Posterior cingulate gyrus (tissue), 11 donors: ENCODE measurements at places on chromosomes 5 and 9.

DNA sequence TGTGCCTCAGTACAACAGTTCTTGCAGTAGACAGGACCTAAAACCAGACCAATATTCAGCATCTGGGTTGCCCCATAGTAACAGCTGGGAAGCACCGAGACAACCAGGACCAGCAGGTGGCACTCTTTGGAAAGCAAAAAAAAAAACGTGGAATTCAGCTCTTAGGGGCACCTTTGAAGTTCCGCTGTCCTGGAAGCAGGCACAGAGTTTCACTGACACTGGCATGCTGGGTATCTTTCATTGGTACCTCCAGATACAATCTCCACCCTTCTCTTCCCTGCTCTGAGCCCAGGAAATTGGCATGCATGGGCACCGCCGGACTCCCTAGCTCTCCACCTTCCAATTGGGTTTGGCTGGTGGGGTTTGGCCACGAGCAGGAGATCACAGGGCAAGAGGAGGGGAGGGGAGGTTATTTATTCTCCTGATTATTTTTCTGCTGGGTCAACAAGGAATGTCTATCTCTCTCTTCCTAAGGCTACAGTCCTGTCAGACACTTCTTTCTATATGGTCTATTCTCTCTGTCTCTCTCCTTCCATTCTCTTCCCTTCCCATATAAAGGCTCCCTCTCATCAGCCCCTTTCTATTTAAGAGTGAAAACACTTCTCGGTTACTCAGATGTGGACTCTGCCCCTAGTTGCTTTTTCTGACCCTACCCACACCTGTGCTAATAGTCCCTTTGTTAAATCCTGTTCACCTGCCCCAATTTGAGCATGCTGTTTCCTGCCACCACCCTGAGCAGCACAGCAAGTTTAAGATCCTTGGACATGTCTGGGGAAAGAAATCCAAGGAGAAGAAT, 1.9 kb upstream of the IDNK start:
- DNase-seq, result peak; percentile 17

DNA sequence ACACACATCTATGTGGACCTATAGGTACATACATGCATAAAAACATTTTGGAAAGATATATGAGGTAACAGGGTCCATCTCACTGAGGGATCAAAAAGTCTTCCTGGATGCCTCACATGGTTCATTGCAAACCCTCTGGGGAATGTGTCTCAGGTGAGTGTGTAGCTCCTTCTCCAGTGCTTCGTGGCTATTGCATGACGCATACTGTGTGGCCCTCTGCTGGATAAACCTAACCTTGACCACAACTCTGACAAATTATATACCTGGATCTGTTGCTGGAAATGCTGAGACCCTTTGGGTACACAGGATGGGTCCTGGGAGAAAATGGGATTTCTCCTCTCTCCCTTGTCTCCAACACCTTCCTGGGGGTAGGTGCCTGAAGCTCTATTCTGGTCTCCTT, 91.9 kb downstream of the JAKMIP2 start:
- no peak for DNase-seq

DNA sequence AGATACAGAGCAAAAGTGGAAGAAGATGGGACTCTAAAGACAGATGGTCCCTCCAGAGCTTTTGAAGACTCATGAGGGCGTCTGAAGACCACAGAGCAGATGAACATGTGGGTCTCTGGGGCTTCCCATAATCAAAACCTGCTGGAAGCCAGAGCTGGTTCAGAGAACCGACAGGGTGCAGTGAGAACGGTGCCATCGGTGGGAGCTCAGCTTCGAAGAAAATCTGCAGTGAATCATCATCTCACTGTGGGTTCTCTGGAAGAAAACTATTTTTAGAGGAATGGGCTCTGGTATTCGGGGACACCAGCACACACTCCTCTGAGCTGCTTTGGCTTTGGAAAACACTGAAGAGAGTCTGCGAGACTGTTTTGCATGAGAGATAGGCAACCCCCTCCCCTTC, 222.4 kb upstream of the PANK3 start:
- no peak for DNase-seq

GRCh38 chr9:95116808-95117204, 200.7 kb downstream of the FANCC start:
- no peak for DNase-seq

DNA sequence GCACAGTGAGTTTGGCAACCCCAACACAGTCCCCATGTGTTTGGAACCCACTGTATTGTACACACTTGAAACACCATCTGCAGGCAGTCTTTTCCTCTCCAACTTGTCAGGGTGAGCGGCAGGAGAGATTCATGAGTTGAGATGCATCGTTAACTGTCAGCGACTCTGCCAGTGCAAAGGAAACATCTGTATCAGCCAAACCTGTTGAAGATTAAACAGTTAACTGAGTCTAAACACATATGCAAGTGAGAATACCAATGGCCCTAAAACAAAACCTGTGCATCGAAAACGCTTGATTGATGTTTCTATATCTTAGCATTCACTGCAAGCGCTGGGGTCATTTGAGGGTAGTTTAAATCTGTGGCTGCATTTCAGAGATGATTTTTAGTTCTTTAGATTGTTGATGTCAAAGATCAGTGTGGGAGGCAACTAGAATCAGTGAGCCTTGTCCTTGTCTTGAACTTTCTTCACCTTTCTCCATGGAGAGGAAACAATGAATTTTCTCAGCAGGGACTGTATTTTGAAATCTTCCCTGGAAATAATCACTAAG, 41.3 kb upstream of the PAM start:
- DNase-seq, result no peak

GRCh38 chr5:80172067-80172695, 83.7 kb downstream of the SERINC5 start:
- DNase-seq, result no peak

DNA sequence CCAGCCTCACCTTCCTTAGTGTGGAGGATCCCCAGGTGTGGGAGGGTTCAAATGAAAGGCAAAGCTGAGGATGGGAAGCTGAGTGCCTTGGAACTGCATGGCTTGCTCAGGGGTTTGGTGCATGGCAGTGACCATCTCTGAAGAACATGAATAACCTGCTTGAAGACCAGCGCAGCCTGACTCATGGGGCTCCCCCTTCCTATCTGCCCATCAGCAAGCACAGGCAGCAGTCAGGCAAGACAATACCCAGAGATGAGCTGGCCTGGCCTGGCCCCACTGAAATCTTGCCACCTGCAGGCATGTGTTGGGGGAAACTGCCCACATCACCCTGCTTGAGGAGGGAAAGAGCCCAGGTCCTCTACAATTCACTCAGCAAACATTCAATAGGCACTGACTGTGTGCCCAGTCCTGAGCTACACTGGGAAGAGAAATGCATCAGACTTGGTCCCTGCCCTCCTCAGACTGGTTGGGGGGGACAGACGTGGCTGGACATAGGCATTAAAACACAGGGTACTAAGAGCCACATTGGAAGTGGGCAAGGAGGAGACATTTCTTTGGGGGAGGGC, 105.0 kb upstream of the ALDH1B1 start:
- no peak for DNase-seq

DNA sequence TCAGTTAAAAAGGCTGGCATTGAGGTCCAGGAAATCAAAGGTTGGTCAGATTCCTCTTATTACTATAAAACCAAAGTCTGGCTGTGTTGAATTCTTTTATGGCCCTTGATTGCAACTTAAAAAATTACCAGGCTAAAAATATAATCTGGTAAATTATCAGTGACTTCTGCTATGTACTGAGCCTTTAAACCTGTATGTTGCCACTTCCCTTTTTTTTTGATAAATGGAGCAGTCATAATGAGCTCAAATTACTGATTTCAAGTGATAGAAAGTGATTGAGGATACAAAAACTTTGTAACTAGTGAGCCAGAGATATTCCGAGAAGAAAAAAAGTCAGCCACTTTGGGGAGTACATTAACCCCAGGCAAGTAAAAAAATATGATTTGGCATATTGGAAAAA, 100.1 kb downstream of the GIN1 start:
- DNase-seq, result no peak

- no peak for DNase-seq
These were observed 53.8 kb upstream of the CLINT1 start for GRCh38 chr5:157912621-157913325.

GRCh38 chr5:168525856-168526255, 3.2 kb upstream of the FBLL1 start:
- DNase-seq, result no peak

DNA sequence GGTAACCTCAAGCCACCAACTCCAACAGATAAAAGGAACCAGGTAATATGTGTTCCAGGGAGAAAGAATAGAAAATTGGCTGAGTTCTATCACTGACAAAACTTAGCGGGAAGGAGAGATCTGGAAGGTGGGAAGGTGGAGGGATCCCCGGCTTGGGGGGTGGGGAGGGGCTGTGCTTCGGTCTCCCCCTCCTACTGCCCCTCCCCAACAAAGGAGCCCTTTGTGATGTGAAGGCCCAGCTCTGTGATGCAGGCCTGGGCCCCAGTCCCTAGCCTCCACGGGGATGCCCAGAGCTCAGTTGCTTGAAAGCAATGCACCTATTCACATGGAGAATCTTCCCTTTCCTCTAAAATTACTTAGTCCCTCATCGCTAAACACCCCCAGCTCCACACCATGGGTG, 4.4 kb upstream of the ZNF484 start:
- DNase-seq, result no peak

DNA sequence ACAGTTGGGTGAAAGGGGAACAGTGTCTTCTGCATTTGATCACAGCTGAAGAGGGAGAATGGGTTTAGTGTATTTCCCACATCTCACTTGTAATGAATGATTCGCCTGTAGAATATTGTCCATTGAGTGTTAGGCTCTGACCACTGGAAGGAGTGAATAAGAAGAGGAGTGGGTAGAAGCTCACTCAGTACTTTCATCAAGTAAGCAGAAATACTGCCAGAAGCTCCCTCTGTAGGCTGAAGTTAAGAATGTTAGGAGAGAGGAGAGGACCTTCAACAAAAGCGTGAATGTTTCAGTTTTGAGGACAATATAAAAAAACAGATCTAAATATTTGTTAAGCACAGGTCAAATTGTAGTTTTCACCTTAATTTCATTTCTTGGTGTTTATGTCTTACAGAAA, 27.5 kb downstream of the FSD1L start:
- no peak for DNase-seq
